ENCODE measurements at places on chromosomes 3 and 15.

DNA sequence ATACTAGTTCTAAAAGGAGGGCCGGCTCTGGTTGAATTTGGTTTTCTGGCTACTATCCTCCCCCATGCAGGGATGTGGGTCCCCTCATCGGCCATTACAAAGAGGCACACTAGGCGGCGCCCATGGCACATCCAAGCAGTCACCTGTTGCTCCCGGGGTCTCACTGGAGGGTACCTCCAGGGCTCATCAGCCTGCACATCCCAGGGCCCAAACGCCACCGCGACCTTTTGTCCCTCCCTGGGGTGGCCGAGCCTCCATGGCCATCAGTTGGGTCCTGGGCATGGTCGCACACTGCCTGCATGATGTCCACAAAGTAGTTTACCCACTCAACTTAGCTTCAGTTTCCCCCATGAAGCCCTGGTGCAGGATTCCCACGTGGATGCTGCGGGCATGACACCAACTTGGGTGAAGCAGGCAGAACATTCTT is 28.3 kb downstream of the IDH3A start:
- peak; percentile 52 for DNase-seq

- no peak for DNase-seq
These were observed 87.9 kb upstream of the MEF2A start for GRCh38 chr15:99477791-99478471.

GRCh38 chr3:121835465-121835801 is 424 bp downstream of the EAF2 start:
- no peak for DNase-seq

DNA sequence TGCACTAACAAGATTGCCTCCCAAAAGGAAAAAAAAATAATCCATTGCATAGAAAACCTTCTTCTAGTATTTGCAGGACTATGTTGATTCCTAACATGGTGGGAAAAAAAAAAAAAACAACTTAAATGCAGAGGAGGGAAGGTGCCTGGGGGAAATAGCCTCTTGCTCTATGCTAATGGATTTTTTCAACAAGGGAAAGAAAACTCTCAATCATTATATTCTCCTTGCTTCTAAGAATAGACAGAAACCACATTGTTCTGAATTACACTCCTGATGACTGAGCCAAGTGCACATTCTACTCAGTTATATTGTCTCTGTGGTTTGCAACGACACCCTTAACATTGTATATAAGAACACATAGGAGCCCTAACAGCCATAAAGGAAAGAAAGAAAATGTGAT is 760.2 kb downstream of the NAALADL2 start:
- DNase-seq: no peak

DNA sequence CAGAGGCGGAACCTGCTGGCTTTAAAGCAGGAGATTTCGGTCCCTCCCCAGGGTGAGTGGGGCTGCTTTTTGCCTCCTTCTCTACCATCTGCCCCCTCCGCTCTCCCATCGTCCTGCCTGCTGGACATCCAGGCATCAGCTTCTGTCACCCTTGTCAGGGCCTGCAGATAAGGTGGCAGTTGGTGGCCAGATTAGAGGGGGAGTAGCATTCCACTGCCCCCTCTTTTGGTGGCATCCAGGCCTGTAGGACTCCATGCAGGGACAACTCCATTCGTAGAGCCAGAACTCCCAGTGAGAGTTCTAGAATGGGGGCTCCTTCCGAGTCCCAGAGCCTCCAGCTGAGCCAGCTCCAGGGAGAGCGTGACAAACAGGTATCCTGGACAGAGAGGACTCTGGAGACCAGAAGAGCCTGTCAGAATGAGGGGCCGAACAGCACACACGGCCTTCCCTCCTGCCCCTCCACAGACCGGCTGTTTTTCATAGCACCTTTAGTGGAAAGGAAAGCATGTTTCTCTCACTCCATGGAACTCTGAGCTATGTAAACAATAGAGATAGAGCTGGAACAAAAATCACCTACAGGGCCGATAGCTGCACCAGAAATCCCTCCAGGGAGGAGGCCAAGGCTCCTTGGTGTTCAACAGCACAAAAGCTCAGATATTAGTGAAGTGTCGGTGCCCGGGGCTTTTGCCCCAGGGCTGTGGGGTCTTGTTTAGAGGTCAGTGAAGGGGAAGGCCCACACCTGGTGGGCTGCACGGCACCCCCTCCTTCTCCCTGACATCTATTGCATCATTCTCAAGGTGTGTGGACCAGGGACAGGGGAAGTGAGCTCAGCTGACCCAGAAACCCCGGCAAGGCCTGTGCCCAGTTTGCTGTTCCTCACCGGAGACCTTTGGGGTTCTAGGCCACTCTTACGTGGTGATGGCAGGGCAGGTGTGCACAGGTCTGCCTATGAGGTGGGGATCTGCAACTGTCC is 34.2 kb downstream of the MAGEF1 start:
- DNase-seq: no peak

- no peak for DNase-seq
These were observed 83.0 kb upstream of the LMOD3 start for GRCh38 chr3:69205385-69205784.

DNA sequence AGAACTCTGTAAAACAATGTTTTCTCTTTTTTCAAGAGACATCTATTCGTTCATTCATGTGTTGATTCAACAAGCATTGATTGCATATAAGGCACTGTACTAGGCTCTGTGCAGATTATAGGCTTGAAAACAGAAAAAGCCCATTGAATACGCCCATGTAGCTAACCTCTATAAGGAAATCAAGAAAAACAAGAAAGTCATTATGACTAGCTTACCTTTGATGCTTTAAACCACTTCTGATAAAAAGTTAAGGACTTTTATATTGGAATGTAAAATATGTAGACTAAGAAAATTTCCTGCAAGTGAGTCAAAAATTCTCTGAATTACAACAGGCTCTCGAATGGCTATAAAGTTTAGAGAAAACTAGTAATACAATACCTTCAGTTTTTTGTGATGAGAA is 92.5 kb downstream of the BDH1 start:
- DNase-seq: peak; percentile 52

- DNase-seq: peak; percentile 4
These were observed 821 bp upstream of the MAGI1 start for GRCh38 chr3:66039590-66039887.

GRCh38 chr3:59212128-59212779 is 162.4 kb upstream of the CFAP20DC start:
- peak; percentile 86 for DNase-seq

- no peak for DNase-seq
These were observed 41.1 kb downstream of the FGD5 start for GRCh38 chr3:14859880-14860279.

DNA sequence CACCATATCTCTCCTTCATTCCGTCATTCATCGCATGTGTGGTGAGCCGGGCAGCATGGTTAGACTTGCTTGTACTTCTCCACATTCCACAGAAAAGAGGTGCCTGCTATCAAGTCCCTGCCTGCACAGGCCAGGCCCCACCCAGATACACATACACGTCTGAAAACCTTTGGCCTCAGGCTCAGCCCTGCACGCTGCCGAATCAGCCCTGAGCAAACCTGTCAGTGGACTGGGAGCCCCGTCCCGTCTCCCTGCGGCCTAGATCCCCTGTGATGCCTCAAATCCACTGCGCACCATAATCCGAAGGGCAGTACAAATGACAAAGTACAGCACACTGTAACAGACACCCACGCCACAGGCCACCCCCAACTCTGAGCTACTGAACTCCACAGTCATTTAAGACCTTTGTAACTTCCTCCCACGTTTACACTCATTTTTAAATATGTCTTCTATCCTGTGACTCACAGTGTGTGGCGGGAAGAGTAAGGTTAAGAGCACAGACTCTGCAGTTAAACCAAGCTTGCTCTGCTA is 67.1 kb downstream of the MB21D2 start:
- DNase-seq: peak; percentile 94

DNA sequence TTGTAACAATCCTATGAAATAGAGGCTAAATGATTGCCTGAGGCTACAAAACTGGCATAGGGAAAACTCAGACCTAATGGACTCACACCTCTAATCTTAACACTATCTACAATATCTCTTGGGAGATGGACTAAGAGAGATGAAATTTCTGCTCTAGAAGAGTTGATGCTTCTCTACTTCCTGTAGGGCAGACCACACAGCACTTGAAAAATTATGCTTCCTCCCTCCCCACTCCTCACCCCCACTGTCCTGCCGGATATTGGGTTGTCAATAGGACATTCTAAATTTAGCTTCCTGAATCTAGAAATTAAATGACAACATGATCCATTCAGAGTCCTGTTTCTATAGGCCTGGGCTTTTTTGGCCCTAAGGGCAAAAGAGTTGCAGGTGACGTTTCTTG is 295.6 kb downstream of the GAP43 start:
- DNase-seq: no peak

GRCh38 chr3:72144773-72145505 is 360.0 kb upstream of the PROK2 start:
- DNase-seq: no peak

DNA sequence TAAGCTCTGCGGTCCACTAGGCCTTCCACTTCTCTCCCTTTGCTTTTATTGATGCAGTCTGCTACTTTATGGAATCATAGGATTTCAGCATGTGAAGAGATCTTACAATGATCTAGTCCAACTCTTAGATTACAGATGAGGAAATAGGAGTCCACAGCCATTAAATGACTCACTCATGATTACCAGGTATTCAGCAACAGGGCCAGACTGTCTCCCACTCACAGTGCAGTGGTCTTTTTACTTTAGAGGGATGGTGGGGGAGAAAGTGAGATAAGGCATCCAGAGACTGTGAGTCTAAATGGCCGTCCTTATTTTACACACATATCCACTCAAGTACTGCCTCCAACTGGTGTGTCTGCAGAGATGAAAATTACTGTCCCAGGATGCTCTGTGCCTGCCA is 88.5 kb upstream of the SKOR1 start:
- no peak for DNase-seq

- no peak for DNase-seq
These were observed 195.2 kb downstream of the EFHB start for GRCh38 chr3:19738846-19739245.

GRCh38 chr3:38454178-38454883 is 641 bp downstream of the ACVR2B start:
- DNase-seq: peak; percentile 36

DNA sequence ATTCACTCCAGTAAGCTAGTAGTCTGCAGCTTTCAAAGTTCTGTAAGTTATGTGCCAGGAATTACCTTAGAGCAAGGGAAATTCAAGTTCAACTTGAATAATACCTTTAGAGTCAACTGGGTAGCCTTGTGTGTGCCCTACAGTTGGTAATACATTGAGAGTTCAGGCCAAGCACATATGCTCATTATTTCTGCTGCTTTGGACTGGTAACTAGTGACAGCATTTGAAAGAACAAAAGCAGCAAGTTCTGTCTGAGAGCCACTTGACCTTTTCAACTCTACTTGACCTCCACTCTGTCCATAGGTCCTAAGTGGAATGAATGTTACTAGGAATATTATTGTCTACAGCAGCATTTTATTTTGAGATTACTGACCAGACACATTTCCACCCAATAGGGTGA is 723.5 kb downstream of the NLGN1 start:
- DNase-seq: no peak

GRCh38 chr15:29596266-29596665 is 226.0 kb downstream of the TJP1 start:
- peak; percentile 52 for DNase-seq

- no peak for DNase-seq
These were observed 11.9 kb downstream of the CX3CR1 start for GRCh38 chr3:39267631-39268548.

DNA sequence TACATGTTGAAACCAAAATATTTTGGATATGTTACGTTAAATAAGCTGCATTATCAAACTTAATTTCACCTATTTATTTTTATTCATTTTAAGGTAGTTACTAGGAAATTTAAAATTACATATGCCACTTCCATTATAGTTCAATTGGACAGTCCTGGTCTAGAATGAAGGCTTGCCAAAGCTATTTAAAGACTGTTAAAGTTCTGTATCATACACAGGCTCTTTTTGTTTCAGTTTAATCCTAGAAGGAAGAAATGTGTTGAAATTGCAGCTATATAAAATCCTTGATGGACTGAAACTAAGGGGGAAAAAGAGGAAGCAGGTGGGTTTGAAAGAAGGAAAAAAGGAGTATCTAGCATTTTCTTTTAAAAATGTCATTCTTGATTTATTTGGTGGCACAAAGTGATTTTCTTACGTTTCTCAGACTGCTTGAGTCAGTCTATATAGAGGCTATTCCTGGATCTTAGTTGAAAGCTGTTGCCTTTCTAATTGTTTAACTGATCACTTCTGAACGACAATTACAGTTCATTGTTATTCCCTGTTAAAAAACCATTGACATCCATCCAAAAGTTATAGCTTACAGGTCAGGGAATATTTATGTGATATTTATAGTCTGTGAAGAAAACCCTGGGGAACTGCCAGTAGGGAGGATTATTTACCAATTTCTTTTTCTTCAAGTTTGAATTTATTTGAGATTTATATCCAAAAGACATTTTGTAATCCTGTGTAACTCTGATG is 195.0 kb downstream of the RORA start:
- DNase-seq: no peak

DNA sequence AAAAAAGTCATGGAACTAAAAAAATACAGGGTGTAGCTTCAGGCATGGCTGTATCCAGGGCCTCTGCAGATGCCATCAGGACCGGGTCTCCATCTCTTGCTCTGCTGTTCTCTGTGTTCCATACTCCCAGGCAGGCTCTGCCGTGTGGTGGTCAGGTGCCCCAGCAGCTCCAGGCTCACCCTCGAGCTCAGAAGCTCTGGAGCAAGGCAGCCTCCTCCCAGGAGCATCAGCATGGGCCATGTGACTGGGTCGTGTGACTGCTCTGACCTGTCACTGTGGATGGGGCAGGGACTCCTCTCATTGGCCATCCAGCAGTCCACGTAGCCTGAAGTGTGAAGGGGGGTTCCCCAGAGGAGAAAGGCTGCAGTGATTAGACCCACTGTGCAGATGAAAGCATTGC is 8.5 kb downstream of the FBLN2 start:
- DNase-seq: no peak

GRCh38 chr3:17054301-17054981 is 169.7 kb downstream of the PLCL2 start:
- no peak for DNase-seq
